Activated effector memory CD4-positive, alpha-beta T cell treated with Interleukin-2 at 50 U/mL for 16 hours (primary cell): ENCODE measurements at places on chromosomes 5 and 9.

- DNase-seq = no peak
Observed at GRCh38 chr5:176738637-176739250, 71.6 kb upstream of the UNC5A start.

GRCh38 chr9:135309763-135310125 is 169.8 kb upstream of the PPP1R26 start:
- no peak for DNase-seq

- DNase-seq = no peak
Observed at GRCh38 chr9:127233550-127233949, 31.0 kb upstream of the GARNL3 start.

DNA sequence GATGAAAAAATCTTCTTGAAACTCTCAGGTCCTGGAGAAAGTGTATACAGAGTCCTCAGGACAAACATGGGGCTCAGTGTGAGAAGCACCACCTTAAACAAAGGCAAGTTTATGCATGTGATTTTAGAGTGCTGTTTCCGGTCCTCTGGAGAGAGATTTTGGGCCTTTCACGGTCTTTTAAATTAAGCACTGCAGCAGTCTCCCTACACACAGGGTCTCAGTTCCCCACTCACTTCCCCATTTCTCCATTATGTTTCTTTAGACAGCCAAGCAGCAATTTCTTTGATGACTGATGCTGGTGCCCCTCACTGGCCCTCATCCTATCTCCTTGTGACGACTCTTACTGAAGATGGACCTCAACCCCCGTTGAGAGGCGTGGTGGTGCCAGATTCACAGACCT is 220.2 kb upstream of the CLINT1 start:
- DNase-seq = no peak

GRCh38 chr9:125415583-125416460 is 154.2 kb downstream of the GAPVD1 start:
- DNase-seq = no peak

GRCh38 chr5:10374046-10375022 is 20.8 kb downstream of the MARCHF6 start:
- no peak for DNase-seq

- no peak for DNase-seq
Observed at GRCh38 chr5:150642567-150642927, 2.1 kb downstream of the SYNPO start.

DNA sequence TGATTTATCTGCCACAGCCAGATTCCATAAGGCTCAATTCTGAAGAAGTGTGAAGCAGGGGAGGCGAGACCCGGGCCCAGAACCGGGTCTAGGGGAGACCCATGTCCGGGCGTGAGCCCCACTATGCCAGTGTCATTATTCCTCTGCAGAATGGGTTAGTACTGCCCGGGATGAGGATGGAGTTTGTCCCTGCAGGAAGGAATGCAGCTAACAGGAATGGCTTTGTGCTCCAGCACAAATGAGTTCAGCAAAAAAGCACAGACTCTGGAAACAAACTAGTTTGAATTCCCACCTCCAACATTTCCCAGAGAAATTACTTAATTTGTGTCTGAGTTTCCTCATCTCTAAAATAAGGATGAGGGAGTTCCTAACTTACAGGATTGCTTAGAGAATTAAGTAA is 202.9 kb downstream of the SYK start:
- no peak for DNase-seq

DNA sequence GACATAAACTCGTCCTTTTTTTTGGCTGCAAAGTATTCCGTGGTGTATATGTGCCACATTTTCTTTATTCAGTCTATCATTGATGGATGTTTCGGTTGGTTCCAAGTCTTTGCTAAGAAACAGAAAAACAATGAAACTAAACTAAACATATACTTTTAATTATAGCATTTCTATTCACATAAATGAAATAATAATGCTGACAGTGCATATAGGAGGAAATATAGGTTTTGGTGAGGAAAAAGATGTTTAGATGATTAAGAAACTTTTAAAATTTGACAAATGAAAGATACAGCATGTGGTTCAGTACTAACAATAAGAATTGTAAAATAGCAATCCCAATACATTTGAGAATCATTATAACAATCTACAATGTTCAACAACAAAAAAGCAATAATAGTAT is 1094.5 kb upstream of the CDH6 start:
- no peak for DNase-seq

- DNase-seq = no peak
Observed at GRCh38 chr9:117742131-117742530, 37.9 kb downstream of the TLR4 start.

DNA sequence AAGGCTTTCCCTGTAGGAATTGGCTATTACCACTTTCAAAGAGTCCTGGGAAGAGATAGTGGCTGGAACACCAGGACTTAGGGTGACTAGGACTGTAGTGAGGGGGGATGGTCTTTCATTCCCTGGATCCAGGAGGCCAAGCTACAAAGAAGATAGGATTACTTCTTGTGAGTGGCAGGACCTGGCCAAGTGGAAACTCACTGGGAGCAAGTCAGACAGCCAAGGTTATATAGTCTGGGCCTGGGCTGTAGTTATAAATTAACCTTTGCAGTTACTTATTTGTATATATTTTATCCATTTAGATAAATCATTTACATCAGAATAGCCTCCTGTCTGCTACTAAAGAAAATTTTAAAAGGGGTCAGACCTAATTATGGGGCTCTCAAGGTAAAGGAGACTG is 124.3 kb downstream of the TLR4 start:
- no peak for DNase-seq

DNA sequence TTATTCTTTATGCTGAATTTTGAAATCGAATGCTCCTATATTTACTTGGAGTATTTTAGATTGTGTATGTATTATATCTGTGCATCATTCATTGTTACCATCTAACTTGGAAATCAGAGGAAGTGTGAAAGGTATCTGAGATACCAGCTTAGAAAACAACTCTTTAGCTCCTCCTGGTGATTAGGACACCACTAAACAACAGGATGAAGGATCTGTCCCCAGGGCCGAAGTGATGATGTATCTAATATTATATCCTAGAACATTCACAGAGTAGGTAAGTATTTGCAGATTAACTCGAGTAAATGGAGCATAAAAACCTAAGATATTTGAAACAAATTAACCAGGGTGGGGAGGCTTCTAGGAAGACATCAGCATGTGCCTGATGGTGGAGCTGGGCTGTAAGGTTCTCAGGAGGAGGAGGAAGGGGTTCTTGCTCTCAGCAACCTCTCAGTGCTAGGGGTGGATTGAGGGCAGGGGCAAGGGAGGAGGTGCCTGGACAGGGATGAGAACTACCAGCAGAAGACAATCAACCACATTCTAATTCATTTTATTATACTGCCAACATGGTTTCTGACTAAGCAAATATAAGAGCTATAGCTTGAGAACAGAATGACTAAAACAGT is 2.6 kb upstream of the NFIL3 start:
- DNase-seq = no peak

GRCh38 chr9:2559192-2560152 is 62.1 kb upstream of the VLDLR start:
- no peak for DNase-seq

DNA sequence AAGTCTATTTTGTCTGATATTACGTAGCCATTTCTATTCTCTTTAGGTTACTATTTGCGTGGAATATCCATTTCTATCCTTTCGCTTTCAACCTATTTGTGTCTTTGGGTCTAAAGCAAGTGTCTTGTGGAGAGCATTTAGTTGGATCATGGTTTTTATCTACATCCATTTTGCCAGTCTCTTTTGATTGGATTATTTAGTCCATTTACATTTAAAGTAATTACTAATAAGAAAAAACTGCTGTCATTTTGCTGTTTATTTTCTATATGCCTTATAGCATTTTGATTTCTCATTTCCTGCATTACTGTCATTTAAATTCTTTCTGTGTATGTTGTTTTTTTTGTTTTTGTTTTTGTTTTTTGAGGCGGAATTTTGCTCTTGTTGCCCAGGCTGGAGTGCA is 26.0 kb upstream of the UBQLN1 start:
- DNase-seq = no peak

DNA sequence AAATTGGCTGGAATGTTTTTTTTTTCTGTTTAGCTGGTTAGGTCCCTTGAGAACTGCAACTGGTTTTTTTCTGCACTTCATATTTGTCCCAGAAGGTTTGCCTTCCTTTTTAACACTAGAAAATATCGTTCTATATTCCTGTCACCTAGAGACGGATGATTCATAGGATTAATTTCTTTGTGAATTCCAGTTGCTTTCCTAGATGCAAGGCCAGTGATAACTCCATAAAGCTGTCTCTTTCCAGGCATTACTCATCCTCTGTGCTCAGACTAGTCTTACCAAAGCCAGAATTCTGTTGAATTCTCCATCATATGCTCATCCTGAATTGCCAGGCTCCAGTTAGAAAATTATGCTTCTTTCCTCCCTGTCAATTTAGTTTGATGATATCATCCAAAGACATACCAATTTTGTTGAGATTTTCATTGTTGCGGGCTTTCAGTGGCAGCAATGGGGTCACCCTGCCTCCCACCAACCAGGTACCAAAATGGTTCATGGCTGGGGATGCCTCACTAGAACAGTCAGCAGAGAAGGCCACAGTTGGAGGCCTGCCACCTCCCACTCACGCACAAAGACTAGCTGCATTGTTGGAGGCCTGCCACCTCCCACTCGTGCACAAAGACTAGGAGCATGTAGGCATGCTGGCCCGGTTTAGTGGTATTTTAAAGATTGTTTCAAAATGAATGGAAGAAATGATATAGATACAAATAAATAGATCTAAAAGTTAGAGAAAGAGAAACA is 8.5 kb downstream of the BAAT start:
- DNase-seq = no peak

GRCh38 chr9:71690063-71690688 is 78.1 kb downstream of the CEMIP2 start:
- DNase-seq = no peak

GRCh38 chr5:15387931-15388524 is 112.0 kb upstream of the FBXL7 start:
- DNase-seq = no peak

GRCh38 chr5:131265311-131265803 is 1.5 kb downstream of the CDC42SE2 start:
- DNase-seq = no peak

DNA sequence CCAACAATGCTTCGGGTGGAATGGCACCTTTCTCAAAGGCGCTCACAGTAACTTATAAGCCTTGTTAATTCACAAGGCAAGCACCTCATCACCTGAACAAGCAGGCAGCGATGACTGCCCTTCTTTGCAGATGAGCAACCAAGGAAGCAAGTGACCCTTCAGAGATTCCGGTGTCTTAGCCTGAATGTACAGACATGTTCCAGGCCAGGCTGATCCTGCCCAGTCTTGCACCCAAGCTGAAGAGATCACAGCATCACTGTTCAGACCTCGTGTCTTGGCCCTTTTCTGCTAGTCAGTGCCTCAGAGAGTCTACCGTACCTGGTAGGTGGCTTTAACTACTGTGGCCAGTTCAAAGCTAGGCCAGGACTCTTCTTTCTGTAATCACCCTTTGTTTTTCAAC is 94.7 kb upstream of the ERCC6L2 start:
- no peak for DNase-seq

DNA sequence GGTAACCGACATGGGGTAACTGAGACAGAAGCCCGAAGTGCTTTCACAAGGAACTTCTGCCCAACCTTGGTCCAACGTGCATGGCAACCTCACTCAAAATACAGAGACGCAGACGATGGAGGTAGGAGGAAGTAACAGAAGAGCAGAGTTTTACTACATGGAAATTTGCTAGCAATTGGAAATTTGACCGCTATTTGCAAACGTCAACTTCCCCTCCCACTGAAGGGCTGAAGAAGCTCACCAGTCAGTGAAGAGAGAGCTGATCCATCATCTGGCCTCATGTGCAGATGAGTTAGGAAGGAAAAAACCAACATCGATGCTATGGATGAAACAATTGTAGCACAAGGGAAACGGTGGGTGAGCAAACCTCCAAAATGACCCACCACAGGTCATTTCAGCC is 196.7 kb downstream of the RGS3 start:
- DNase-seq = no peak

DNA sequence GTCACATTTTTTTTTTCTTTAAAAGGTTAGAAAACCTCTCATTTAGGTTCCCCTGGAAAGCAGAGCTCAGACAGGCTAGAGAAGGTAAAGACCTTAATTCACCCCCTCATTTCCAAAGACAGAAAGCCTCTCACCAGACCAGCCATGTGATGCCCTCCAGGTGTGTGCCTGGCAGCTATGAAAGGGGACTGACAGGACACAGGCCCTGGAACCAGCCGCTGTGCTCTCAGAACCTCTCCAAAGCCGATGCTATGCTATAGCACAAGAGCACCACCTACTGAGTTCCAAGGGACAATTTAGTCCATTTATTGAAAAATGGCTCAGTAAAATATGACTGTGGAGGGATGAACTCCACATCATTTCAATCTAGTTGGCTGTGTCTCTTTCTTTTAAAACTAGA is 48.8 kb downstream of the FANCC start:
- DNase-seq = no peak

GRCh38 chr5:154478224-154478565 is at the start of gene HAND1:
TSS of gene HAND1 (minus strand) at chr5:154478227. CDS start at chr5:154478008, 219 bp downstream.
- no peak for DNase-seq

DNA sequence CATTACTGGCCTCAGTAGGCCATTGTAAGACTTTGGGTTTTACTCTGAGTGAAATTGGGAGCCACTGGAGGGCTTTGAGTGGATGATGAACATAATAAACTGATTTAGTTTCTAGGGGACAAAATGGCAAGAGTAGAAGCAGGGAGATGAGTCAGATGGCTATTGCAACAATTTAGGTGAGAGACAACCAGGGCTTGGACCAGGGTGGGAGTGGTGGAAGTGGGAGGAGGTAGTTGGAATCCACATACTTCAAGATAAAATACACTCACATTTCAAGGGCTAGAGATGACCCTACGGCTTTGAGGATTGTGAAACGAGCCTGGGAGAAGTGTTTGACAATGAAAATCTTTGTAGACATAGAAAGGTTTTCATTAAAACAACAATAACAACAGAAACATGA is 136.3 kb downstream of the ACTBL2 start:
- no peak for DNase-seq

- no peak for DNase-seq
Observed at GRCh38 chr9:136074706-136075105, 20.4 kb downstream of the NACC2 start.

GRCh38 chr5:94196953-94197352 is 421.5 kb downstream of the KIAA0825 start:
- DNase-seq = no peak

DNA sequence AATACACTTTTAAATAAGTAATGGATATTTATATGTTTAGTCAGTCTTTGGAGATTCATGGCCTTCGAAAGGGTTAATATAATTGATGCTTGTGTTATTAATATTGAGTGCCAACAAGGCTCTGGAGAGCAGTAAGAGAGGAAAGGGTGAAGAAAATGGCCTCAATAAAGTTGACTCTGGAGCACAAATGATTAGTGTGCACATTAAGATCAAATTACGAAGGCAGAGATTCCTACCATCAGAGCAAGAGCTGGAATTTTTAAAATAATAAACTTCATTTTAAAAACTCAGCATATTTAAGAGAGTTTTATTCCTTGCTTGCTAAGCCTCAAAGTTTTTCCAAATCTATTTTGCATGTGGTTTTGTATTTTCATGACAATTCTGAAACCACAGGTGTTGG is 14.8 kb downstream of the SLC44A1 start:
- DNase-seq = no peak

- DNase-seq = no peak
Observed at GRCh38 chr5:15550502-15551112, 50.6 kb downstream of the FBXL7 start.
